CD4-positive, alpha-beta T cell treated with Interleukin-6 for 4 hours (primary cell): ENCODE measurements at places on chromosomes 16 and 17.

- no peak for DNase-seq
Observed at GRCh38 chr17:66775271-66775670, 59.6 kb upstream of the CACNG5 start.

DNA sequence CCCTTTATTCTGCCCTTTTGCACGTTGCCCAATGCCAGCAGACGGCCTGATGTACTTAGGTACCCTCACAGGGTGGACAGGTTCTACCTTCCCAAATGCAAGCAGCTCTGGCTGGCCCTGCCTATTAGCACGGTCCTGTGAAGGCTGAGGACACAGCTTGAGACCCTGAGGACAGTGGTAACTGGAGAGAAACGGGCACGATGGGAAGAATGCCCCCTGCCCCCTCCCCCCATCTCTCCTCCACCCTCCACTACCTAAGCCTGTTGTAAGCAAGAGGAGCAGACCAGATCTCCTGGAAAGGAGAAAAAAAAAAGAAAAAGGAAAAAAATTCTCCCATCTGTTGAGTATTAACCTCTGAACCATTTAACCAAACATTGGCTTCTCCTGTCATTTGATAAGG, 34.1 kb downstream of the MEOX1 start:
- no peak for DNase-seq

DNA sequence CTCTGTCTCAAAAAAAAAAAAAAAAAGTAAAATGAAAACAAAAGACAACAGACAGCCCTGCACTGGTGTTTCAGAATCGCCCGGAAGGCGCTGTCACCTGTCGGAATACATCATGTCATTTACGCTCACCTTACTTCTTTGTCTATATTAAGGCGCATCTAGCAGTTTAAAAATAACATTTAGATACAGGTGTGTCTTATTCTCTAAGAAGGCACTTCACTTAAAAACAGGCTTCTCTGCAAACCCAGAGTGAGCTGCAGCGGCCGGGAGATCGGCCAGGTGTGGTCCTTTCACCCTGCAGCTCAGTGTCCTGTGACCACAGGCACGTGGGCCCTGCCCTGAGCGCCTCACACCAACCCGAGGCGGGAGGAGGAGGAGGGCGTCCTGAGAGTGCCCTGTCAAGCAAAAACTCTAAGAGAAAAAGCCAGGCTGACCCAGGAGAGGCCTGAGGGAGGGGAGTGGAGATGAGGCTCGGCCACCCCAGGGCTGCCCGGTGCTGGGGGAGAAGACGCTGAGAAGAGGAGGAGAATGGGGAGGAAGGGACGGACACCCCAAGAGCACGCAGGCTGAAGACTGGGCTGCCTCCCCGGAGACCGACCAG, 3.3 kb upstream of the LMF1 start:
- DNase-seq, result no peak

DNA sequence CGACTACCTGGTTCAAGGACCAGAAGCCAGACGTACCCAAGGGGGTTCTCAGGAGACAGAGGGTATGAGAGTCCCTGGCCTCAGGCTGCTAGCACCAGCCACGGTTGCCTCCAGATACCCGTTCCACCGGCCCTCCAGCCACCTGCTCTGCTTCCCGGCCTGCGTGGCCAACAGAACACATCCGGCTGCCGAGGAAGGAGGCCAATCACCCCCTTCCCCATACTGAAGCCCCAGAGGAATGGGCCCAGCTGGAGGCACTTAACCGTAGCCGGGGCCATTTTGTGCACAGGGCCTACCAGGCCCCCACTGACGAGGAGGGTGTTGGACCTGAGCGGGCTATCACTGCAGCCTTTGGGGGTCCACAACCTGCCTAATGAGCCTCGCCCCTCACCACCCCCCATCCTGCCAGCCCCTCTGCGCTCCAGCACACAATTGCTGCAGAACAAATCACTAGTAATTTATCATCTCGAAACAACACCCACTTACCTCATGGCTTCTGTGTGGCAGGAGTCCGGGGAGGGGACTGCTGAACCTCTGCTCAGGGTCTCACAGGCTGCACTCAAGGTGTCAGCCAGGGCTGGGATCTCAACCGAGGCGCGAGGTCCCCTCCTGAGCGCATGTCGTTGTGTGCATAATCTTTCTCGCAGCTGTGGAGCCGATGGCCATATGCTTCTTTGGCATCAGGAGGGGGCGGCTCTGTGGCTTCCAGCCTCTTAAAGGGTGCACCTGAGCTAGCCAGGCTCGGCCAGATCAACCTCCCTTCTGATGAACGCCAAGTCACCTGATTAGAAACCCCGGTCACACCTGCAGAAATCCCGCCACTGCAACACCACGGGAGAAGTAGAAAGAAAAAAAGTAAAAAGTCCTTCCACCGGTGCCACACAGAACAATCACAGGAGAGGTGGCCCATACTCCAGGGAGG, 10.1 kb upstream of the KREMEN2 start:
- DNase-seq, result no peak

DNA sequence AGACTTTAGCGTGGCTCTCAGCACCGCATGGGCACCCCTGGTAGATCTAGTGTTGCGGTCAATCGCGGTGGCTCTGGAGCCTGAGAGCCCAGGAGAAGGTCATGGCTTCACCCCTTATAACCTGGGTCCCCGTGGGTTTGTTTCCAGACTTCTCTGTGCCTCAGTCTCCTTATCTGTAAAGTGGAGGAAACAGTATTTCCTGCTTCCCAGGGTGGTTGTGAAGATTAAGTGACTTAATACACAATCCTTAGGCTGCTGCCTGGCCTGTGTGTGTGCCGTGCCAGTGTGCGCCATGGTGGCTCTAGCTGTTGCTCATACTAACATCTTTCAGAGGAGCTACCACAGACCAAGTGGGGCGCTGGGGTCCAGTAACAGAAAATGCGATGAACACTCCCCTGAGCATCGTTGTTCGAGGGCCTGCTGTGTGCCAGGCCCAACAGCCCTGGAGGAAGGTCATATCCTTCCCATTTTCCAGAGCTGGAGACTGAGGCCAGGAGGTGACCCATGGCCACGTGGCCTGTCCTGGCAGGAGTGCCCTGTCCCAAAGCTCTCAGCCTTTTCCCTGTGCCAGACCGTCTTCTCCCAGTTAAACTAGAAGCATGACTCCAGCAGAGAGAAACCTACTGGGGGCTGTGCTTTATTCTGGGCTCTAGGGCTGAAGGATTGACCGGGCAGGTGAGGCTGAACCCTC, 70.1 kb downstream of the CMIP start:
- no peak for DNase-seq

DNA sequence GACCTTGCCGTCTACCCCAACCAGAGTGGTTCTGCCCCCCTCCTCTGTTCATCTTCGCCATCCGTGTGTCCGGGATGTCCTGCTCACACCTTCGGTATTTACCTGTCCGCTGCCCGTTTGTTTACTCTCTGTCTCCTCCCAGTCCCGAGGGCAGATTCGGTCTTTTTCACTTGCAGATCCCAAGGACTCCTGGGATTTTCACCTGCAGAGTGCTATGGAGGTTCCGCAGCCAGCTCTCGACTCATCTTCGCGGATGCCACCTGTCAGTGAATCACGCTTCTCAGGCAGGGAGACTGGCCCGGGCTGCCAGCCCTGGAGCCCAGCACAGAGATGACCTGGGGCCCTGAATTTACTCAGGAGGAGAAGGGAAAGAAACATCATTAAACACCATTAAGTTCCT, 8.1 kb downstream of the CRISPLD2 start:
- DNase-seq, result no peak

GRCh38 chr17:59409336-59410048, 78.0 kb downstream of the YPEL2 start:
- no peak for DNase-seq

- DNase-seq, result no peak
Observed at GRCh38 chr17:7575481-7575883, 4.0 kb upstream of the CD68 start.
